NCI-H1092 treated with DMSO at 0.1 percent for 48 hours (cell line): ENCODE measurements at places on chromosomes 2 and 18.

DNA sequence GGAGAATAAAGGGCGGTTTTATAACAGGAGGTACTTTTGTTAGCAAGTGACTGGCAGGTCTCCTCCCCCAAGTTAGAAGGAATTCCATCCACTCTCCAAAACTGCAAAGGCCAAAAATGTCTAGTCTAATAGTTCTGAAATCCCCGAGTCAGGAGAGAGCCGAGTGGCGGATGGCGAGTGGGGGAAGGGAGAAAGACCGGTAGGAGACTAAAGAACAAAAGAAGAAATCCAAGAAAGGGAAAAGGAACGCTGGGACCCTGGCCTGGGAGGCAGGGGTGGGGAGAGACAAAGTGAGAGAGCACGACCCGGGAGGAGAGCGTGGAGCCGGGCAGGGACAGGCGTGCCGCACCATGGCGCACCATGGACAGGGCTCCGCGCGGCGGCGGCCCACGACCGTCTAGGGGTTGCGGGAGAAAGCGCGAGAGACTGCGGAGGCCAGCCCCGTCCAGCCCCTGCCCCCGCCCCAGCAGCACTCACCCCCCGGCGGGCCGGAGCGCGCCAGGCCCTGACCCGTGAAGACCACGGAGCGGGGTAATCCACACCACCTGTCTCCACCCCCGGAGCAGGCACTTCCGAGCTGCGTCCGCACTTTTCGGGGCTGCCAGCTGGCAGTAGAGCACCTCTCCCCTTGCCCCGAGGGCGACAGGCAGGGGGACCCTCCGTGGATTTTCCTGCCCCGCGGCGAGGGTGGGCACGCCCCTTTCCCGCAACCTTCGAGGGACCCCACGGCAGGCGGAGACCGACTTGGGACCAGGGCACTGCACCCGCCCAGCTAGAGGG, 1.6 kb downstream of the CDH2 start:
- peak; percentile 44 for DNase-seq

DNA sequence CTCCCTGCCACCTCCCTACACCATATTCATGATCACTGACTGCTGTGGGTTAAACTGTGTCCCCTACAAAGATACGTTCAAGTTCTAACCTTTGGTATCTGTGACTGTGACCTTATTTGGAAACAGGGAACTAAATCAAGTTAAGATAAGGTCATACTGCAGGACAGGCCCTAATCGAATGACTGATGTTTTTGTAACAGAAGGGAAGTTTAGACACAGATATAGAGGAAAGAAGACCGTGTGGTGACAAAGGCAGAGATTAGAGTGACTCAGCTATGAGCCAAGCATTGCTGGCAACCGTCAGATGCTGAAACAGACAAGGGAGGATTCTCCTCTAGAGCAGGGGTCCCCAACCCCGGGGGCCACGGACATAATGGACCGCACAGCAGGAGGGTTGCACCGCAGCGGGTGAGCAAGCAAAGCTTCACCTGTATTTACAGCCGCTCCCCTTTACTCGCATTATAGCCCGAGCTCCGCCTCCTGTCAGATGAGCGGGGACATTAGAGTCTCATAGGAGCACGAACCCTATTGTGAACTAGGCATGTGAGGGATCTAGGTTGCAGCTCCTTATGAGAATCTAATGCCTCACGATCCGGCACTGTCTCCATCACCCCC, 28.9 kb upstream of the RNF152 start:
- DNase-seq = no peak

DNA sequence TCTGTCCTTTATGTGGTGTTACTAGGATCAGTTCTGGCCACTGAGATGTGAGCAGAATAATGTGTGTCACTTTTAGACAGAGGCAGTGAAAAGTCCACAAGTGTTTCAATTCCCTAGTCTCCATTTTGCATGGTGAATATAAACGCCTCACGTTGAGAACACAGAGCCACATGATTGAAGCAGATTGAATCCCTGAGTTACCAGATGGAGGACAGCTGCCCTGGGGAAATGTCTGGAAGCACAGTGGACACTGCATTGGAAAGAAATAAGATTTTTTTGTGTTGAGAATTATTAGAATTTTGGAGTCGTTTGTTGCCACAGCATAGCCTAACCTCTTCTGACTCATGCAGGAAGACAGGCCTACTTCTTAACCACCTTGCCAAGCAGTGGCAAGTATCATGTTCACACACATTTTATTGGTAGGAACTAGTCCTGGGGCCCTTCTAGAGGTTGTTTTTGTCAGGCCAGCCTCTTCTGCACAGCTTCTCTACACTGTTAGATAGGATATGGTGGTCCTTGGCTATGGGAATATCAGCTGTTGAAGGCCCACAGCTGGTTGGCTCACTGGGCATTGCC, 188.6 kb downstream of the TMEM182 start:
- DNase-seq = no peak

- DNase-seq = no peak
These were observed 231.7 kb downstream of the PARD3B start for GRCh38 chr2:204776781-204777559.

- DNase-seq = no peak
These were observed 213.9 kb upstream of the KLHL29 start for GRCh38 chr2:23171108-23171507.

DNA sequence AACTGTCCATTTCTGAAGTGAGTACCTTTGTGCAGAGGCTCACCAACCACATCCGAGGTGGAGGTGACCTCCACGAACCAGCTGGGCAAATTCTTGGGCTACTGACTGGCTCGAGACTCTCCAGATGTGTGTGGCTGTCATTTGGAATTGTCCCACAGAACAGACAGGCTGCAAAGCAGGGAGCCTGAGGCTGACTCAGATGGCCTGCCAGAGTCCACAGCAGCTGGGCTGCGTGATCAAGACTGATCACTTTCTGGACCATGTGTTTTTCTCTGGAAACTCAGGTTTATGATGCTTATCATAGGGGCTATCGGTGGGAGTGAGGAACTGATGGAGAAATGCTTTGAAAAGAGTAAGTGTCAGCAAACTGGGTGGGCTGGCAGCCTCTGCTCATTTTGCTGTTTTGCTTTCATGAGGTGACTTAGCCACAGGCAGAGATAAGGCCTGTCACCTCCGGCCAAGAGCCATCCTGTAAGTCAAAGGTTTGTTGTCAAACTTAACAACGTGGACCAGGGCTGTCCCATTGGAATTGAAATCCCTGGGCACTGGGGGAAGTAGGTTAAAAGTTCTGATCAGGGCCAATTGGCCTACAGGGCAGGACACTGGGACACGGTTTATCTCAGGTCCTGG, 120.4 kb downstream of the LIPG start:
- no peak for DNase-seq

DNA sequence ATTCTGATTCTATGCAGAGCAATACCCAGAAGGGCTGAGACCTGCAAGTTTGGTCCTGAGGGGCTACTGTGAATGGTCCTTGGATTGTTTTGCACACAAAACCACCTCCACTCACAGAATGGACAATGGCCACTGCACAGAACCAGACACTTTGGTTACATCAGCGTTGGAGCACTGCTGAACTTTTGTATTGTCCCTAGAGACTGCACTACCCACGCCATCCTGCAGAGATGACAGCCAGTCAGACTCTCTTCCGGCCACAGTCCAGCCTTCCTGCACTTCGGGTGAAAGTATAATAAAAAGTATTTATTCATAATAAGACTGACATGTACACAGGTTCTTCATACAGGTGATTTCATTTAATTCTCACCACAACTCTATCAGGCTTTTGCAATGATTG, 35.7 kb downstream of the CELF4 start:
- no peak for DNase-seq

- DNase-seq = no peak
These were observed 12.0 kb upstream of the IMPACT start for GRCh38 chr18:24414349-24415003.

DNA sequence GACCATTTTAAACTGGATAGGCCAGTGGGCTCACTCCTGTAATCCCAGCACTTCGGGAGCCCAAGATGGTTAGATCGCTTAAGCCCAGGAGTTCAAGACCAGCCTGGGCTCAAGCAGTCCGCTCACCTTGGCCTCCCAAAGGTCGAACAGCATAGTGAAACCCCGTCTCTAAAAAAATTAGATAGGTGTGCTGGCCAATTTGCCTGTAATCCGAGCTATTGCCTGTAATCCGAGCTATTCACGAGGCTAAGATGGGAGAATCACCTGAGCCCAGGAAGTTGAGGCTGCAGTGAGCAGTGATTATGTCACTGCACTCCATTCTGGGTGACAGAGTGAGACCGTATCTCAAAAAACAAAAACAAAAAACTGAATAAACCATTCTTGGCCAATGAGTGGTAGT, 52.6 kb upstream of the EMILIN2 start:
- DNase-seq = no peak

- DNase-seq = no peak
These were observed 105.8 kb upstream of the UGP2 start for GRCh38 chr2:63735931-63736330.

DNA sequence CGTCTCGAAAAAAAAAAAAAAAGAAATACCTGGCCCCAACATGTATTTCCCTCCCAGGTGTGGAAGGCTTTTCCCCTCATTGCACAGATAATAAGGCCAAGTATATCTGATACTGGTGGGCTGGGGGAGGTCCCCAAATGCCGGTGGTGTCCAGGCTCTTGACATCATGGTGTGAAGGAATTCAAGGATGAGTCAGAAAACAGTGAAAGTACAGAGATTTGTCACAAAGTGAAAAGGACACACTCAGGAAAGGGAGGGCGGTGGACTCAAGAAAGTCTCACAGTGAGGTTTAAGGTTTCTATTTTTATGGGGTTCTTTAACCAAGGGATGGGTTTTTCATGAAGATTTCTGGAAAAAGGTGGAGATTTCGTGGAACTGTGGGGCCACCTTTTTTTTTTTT, 37.8 kb upstream of the FZD5 start:
- DNase-seq = no peak

- DNase-seq = no peak
These were observed 106.4 kb upstream of the TRIB2 start for GRCh38 chr2:12610314-12610713.

- DNase-seq = no peak
These were observed 281.7 kb upstream of the LRATD1 start for GRCh38 chr2:14350856-14351255.

DNA sequence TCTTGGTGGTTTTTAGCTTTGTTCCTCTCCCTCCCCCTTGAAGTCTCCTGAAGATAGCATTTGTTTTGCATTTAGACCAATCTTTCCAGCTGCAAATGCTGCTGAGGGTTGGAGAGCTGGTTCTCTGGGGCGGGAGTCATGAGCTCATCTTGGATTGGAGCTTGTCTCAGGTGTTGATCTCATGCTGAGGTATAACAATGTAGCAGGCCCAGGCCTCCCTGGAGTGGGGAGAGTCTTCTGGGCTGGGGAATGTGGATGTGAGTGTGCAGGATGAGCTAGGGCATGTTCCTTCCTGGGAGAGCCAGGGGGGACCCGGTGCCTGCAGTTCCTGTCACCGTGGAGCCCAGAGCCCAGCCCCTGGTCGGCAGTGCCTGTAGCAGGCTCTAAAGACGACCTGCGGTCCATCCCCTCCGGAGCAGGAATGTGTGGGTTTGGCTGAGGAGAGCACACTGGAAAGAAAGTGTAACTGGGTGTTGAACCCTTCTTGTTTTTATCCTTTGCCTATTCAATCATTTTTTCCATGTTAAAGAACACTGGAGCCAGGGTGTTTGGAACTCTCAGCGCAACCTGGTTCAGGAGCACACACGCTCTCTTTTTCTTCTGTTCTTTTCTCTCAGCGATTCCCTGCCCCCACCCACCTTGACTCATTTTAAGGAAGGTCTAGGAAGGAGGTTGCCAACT, 2.7 kb downstream of the ZNF532 start:
- no peak for DNase-seq

- no peak for DNase-seq
These were observed 328.9 kb upstream of the CHAC2 start for GRCh38 chr2:53438692-53439091.
